HS-5 (cell line): ENCODE measurements at places on chromosomes 6 and 20.

DNA sequence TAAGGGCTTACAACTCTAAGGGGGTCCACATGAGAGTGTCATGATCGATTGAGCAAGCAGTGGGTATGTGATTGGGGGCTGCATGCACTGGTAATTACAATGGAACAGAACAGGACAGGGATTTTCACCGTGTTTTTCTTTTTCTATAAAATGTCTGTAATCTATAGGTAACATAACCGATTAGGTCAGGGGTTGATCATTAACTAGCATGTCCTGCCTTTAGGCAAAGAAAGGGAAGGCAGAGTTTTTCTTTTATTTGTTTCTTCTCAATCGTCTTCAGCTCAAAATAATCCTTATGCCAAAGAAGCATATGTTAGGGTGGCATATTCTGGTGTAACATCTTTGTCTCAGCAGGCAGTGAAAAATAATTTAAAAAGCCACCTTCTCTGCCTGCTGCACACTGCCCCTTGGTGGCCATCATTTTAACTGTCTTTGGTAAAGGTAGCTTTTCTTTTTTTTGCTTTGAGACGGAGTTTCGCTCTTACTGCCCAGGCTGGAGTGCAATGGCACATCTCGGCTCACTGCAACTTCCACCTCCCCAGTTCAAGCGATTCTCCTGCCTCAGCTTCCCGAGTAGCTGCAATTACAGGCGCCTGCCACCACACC is 9.7 kb upstream of the CEP43 start:
- DNase-seq, result no peak

GRCh38 chr6:146700078-146700686 is 101.4 kb downstream of the ADGB start:
- DNase-seq, result peak; percentile 60

- DNase-seq, result no peak
Measured at GRCh38 chr20:35903843-35904242, 50.5 kb downstream of the SCAND1 start.

DNA sequence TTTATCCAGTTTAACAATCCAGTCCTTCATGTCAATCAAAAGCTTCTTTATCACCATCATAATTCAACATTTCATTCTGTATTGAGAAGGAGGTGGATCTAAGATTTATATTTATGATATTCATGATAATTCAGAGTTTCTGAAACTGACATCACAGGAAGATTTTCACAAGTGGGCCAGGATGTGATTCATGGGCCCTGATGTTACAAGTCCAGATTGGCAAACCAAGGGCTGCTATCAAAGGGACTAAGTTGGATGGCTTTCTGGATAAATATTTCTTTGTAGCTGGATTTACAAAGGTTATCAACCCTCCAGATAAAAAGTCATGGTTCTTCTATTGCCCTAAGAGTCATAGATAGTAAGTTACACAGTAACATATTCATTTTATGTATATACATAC is 866.5 kb downstream of the KIF16B start:
- no peak for DNase-seq

DNA sequence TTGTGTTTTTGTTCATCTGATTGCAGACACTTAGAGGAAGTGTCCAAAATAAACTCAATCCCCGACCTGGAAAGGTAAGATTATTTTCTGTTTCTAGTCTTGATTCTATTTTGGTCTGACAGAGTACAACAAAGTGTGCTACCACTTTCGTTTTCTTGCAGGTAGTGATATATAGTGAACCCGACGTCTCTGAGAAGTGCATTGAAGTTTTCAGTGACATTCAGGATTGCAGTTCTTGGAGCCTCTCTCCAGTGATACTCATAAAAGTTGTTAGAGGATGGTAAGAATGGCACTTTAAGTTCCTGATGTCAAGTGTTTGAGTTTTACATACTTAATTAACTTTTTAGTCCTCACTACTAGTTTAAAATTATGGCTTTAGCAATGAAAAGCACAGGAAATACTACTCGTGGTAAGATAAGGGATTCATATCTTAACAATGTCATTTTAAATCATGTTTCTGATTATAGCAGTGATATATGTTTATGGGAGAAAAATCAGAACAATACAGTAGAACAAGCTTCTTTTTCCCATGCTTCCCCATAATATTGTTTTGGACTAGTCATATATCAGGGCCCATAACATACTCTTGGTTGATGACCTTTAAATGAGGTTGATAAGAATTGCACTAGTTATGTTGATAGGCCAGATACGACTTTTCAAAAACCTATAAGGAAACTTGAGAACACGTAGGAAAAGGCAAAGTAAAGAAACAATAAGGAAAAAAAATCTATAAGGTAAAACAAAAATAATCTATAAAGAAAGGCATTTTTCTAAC is 104.0 kb downstream of the RTN4IP1 start:
- no peak for DNase-seq

DNA sequence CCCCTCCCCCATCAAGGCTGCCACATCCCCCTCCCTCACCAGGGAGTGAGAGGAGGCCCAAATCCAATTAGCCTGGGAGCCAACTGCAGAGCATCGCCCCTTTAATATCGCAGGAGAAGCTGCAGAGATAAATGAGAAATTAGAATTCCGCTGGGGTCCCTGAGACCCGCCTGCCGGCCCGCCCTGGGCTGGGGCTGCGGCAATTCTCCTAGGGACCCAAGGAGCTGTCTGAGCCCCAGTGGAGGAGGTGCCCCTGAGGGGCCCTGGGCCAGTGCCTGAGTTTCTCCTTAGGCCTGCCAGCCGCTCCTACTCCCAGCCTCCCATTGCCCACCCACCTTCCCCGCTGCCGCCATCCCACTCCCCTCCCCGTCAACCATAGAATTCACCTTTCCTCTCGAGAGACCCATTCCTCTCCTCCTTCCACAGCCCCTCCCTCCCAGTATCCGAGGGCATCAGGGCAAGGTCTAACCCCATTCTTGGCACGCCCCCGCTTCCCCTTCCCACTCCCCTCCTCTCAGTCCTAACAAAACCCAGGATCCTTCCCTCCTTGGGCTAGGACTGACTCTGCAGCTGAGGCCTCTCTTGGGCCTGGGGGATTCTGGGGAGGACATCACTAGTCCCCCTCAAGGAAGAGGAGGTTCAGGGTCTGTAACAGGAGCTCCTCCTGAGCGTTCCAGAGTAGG is 20.0 kb upstream of the CDH22 start:
- no peak for DNase-seq

DNA sequence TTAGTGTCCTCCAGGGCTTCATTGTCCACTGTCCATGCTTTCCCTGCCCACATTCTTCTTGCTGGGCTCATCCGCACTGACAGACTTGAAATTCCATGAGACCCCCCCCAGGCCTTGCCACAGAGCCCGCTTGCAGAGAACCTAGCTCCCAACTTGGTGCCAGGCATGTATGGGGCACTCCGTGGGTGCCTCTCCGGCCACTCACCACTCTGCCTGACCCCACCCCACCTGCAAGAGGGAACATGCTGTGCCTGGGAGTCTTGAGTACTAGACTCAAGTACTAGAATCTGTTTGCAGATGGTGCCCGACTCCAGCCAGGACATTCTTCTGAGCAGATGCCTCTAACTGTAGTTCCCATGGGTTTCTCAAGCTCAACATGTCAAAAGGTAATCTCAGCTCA is 47.9 kb downstream of the TRERF1 start:
- DNase-seq, result no peak

GRCh38 chr6:71015392-71015791 is 58.5 kb upstream of the B3GAT2 start:
- DNase-seq, result no peak

DNA sequence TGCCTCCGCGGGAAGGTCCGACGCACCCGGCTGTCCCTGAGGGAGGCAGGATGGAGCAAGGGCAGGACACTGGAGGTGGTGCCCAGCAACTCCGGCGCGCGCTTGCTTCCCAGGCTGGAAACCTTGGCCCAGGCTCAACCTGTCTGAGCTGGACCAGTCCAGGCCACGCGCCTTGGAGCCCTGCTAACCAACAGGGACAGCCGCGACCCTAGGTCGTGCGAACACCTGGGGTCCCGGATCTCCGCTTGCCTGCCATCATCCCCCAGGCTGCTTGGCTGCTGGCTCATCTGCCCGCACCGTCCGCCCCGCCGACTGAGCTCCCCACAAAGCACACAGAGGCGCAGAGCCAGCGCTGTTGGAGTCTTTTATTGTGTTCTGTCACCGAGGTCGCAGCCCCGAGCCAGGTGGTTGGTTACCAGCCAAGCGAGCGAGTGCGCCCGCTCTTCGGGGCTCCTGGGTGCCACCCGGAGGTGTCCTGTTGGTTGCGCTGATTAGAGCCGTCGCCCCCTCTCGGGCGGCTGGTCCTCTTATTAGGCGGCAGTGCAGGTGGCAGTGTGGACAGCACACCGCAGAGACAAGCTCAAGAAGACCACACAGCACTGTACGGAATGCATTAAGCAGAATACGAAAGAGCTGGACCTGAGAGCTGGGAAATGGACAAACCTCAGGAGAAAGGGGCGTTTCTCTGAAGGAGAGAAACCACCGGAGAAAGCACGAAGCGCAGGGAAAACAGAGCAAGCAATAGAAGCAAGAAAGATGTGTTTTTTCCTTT is 3.8 kb downstream of the COL12A1 start:
- DNase-seq, result no peak

GRCh38 chr6:19734061-19734460 is 103.1 kb upstream of the ID4 start:
- no peak for DNase-seq

- no peak for DNase-seq
Measured at GRCh38 chr6:132135409-132135808, 184.2 kb upstream of the CCN2 start.

GRCh38 chr6:107571354-107571753 is 81.4 kb downstream of the SOBP start:
- DNase-seq, result no peak

DNA sequence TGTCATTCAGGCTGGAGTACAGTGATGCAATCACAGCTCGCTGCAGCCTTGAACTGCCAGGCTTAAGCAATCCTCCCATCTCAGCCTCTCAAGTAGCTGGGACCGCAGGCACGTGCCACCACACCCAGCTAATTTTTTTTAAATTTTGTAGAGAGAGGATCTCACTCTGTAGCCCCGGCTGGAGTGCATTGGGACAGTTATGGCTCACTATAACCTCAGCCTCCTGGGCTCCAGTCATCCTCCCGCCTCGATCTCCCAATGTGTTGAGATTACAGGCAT is 86.5 kb downstream of the SERAC1 start:
- no peak for DNase-seq

DNA sequence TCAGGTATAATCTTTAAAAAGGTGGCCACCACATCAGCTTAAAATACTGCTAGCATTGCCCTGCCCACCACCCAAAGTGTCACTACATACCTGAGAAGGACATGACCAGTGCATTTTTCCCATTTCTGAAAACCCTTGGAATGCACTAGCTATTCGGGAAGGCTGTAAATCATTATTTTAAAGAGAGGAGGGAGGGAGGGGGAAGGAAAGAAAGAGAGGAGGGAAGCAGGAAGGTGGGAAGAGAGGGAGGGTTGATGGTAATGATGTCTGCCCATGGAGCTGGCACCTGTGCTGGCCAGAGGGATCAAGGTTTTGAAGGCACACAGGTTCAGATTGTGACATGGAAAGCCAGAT is 32.4 kb downstream of the VAPB start:
- DNase-seq, result no peak

DNA sequence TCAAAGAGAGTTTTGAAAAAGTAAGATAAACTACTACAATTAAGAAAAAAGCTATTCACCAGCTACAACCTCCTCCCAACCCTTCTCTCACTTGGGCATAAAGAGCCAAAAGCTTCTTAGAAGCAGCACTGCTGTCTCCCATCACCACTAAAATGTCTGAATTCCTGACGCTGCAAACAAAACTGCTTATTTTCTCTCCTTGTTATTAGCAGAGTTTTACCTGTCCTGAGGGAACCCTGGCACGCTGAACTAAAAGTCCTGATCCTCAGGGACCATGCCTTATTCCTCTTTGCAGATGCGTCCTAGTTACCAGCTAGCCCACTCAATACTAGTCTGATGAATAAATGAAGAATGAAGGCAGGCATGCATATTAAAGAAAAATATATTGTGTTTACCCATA is 1.1 kb downstream of the HACE1 start:
- no peak for DNase-seq

GRCh38 chr20:18567739-18568091 is 483 bp downstream of the SMIM26 start:
- no peak for DNase-seq

GRCh38 chr6:3825851-3826581 is 23.2 kb upstream of the FAM50B start:
- DNase-seq, result peak; percentile 92

DNA sequence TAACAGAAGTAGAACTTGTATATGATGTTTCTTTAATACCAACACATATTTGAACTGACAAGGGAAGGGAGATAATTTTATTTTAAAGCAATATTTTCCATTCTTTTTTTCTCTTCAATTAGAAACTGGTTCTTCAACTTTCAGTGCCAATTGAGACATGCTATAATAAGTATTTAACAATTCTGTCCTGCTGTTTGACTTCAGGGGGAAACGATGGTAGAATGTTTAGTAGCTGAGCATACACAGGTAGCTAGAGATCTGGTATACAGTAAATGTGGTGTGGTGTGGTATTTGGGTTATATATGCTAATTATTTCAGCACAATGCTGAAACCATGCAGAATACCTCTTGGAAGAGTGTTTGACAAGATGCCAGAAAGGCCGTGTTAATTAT is 156.9 kb downstream of the ARID1B start:
- DNase-seq, result no peak

DNA sequence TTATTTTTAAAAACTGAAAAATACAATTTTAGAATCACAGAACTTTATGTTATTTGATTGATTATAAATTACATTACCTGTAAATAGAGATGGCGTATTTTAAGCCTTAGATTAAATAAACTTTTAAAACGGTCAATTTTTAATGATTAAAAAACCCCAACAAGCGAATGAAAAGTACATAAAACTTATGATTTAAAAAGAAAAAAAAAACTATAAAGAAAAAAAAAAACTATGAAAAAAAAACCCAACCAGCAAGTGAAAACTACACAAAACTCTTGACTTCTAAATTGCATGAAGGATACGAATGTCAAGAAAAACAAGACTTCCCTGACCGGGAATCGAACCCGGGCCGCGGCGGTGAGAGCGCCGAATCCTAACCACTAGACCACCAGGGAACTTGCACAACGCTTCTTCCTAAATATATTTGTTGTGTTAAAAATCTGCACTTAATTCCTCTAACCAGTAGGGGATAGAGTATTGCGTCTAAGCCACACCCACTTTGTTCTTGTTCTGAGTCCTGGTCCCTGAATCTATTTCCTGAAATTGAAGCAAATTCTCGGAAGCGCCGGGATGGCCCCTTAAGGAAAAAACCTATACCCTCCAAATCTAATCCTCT is 10.7 kb upstream of the NCOA7 start:
- DNase-seq, result peak; percentile 95

GRCh38 chr6:92289831-92290230 is 1129.5 kb downstream of the EPHA7 start:
- no peak for DNase-seq

DNA sequence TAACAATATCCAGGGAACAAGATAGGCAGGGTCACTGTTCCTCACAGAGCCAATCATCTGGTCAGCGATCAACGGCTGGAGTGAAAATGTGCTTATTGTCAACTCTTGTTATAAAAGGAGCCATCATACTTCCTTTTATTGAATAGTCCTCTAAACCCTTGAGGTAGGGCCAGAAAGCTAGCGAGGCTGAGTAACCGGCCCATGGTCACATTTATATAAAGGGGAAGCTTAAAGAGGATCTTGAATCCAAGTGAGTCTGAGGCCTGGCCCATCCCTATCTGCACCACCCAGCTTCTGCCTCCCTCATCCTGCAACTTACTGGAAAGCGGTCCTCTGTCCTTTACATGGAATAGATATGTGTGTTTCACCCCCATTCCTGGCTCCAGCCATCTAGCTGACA is 9.5 kb downstream of the PHACTR3 start:
- DNase-seq, result no peak

- no peak for DNase-seq
Measured at GRCh38 chr6:23690453-23691049, 435.5 kb upstream of the NRSN1 start.
